ENCODE measurements at places on chromosomes 2 and 18.

- DNase-seq, result no peak
Observed at GRCh38 chr2:45953376-45954027, 302.0 kb downstream of the PRKCE start.

DNA sequence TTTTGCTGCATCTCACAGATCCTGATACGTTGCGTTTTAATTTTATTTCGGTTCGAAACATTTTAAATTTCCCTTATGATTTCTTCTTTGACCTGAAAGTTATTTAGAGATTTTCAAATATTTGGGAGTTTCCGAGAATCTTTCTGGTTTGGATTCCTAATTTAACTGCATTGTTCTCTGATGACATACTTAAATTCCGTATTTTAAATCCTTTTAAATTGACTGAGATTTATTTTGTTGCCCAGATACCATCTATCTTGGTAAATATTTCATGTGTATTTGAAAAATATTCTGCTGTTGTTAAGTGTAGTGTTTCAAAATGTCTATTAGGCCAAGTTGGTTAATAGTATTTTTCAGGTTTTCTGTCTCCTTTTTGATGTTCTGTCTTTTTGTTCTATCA is 37.7 kb downstream of the MROH2A start:
- DNase-seq, result no peak

GRCh38 chr2:222410534-222410933 is 13.8 kb upstream of the SGPP2 start:
- DNase-seq, result no peak

- no peak for DNase-seq
Observed at GRCh38 chr2:20171445-20171977, 53.4 kb downstream of the SDC1 start.

DNA sequence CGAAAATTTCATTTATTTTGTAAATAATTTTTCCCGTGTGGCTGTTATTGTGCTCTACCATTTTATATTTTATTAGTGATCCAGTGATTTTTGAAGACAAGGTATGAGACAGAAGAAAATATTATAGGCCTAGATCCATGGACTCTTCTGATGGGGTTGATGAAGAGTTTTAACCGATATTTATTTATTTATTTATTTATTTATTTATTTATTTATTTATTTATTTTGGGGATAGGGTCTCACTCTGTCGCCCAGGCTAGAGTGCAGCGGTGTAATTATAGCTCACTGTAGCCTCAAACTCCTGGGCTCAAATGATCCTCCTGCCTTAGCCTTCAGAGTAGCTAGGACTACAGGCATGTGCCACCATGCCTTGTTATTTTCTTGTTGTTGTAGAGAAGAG is 33.6 kb upstream of the RMND5A start:
- DNase-seq, result no peak

DNA sequence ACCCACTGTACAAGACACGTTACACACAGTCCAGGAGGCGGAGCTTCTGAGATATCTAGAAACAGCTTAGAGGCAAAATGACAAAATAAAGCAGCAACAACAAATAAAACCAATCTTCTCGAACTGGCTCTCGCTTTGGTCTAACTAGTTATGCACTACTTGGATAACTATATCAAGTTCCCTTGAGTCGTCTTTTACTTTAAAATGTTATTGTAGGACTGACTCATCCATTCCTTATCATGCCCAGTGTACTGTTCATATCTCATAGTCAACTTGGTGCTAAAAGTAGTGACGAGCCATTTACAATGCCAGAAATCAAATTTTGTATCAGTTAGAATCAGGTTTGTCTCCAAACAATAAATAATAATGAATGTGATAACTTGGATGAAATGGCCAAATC is 102.5 kb upstream of the SLC35G4 start:
- no peak for DNase-seq

DNA sequence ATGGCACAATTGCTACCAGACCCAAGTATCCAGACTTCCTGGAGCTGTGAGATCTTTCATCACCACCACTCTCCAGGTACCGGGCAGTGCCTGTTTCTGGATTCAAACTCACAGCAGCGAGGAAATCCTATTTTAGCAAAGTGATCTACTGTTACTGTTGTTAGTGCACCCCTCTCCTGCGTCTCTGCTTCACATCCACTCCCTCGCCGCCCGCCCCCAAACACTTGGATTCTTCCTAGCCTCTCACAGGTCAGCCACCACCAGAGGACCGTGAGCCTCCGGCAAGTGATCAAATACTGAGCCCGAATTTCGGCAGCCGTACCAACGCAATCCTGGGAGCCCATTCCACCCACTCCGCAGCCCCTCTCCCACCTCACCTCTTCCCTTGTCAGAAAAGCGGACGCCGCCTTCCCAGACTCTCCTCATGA is 519 bp downstream of the METTL4 start:
- DNase-seq, result peak; percentile 60

DNA sequence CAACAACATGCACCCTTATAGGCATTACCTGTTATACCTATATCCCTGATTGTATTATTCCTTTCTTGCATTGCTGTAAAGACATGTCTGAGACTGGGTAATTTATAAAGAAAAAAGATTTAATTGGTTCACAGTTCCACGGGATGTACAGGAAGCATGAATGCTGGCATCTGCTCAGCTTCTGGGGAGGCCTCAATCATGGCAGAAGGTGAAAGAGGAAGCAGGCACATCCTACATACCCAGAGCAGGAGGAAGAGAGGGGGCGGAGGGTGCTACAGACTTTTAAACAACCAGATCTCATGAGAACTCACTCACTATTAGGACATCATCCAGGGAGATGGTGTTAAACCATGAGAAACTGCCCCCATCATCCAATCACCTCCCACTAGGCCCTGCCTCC is 191.7 kb upstream of the SPHKAP start:
- no peak for DNase-seq

- DNase-seq, result no peak
Observed at GRCh38 chr2:142316049-142316448, 185.2 kb upstream of the LRP1B start.

GRCh38 chr18:48832938-48833700 is 117.6 kb downstream of the SMAD7 start:
- peak; percentile 20 for DNase-seq

GRCh38 chr2:24819442-24820174 is 26.4 kb downstream of the CENPO start:
- no peak for DNase-seq

GRCh38 chr2:230924092-230924469 is 961 bp downstream of the GPR55 start:
- no peak for DNase-seq

DNA sequence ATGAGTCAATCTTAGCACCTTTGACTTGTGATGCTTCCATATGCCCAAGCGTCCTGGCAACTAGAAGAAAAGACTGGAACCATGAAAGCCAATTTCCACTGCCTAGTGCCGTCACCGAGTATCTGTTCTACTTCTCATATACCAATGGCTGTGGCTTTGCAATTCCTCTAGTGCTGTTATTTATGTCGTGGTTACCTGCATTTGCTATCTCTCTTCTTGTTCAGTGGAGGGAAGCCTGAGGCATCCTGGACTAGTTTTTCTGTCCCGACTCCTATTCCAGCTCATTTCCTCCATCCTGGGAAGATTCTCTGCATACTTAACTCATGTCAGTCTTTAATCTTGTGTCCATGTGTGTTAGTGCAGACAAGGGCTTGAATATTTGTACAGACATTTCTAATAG is 117.9 kb downstream of the FEZ2 start:
- DNase-seq, result no peak

- DNase-seq, result no peak
Observed at GRCh38 chr2:151114874-151115273, 146.8 kb downstream of the RBM43 start.

DNA sequence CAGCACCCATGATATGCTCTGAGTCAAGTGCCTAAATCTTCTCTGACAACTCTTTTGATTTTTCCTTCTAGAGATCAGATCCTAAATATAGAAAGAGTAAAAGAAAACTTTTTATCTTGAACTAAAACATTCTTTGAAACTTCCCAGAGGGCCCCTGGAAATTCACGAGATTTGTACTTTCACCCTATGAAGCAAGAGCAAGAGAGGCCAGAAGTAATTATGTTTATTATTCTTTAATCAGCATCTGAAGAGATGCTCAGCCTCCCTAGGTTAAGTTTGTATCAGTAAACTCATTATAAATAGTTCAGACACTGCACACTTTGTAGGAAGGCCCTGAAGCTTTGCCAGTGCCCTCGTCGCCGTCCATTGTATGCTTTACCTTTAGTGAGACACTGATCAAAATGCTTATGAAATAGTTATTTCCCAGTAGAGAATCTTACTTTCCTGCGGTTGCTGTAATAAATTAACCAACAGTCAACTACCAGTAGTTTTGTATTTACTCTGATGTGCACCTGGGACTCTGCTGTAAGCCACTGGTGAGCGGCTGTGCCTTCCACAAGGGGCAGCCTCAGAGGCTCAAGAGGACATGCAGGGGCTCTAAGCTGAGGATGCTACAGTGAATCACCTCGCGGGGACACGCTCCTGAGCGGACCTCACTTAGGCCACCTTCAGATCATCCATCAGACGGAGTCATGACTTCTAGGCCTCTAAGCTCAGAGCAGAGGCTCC is 71.9 kb downstream of the BIN1 start:
- no peak for DNase-seq

- DNase-seq, result no peak
Observed at GRCh38 chr2:54546518-54546917, 90.4 kb downstream of the SPTBN1 start.

- DNase-seq, result no peak
Observed at GRCh38 chr18:27964811-27965210, 212.1 kb downstream of the CDH2 start.

GRCh38 chr2:200252265-200253067 is 54.0 kb upstream of the SPATS2L start:
- no peak for DNase-seq

DNA sequence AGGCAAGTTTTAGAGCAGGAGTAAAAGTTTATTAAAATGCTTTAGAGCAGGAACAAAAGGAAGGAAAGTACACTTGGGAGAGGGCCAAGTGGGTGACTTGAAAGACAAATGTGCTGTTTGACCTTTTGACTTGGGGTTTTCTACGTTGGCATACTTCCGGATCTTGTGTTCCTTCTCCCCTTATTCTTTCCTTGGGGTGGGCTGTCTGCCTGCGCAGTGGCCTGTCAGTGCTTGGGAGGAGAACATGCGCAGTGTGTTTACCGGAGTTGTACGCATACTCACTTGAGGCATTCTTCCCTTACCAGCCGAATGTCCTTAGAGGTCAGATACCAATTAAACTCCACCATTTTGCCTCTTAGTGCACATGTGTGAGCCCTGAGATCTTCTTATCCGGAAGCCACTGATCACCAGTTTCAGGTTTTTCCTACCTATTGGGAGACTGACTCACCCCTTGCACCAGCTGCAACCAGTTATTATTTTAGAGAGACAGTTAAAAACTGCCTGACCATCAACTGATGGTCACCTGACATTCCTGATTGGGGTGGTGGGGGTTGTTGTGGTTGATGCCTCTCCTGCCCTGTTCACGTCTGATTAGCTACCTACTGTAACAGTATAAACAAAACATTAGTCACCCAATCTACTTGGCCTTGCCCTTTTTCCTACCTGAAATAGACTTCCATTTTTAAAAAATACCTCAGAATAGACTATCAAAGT is 67.5 kb downstream of the NYAP2 start:
- no peak for DNase-seq

DNA sequence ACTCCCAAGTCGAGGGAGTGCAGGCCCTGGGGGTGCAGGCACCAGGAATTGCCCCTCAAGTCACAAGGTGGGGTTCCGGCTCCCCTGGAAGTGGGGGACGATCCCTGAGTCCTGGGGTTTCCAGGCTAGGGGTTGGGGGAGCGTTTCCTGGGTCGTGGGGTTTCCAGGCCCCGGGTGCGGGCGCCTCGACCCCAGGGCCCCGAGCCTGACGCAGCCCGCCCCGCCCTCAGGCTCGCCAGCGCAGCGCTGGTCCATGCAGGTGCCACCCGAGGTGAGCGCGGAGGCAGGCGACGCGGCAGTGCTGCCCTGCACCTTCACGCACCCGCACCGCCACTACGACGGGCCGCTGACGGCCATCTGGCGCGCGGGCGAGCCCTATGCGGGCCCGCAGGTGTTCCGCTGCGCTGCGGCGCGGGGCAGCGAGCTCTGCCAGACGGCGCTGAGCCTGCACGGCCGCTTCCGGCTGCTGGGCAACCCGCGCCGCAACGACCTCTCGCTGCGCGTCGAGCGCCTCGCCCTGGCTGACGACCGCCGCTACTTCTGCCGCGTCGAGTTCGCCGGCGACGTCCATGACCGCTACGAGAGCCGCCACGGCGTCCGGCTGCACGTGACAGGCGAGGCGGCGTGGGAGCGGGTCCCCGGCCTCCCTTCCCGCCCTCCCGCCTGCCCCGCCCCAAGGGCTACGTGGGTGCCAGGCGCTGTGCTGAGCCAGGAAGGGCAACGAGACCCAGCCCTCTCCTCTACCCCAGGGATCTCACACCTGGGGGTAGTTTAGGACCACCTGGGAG is 12.0 kb downstream of the SIGLEC15 start:
- no peak for DNase-seq

- no peak for DNase-seq
Observed at GRCh38 chr2:78985558-78985957, 39.9 kb upstream of the REG3G start.

- no peak for DNase-seq
Observed at GRCh38 chr2:190511104-190511503, 23.4 kb downstream of the NEMP2 start.

DNA sequence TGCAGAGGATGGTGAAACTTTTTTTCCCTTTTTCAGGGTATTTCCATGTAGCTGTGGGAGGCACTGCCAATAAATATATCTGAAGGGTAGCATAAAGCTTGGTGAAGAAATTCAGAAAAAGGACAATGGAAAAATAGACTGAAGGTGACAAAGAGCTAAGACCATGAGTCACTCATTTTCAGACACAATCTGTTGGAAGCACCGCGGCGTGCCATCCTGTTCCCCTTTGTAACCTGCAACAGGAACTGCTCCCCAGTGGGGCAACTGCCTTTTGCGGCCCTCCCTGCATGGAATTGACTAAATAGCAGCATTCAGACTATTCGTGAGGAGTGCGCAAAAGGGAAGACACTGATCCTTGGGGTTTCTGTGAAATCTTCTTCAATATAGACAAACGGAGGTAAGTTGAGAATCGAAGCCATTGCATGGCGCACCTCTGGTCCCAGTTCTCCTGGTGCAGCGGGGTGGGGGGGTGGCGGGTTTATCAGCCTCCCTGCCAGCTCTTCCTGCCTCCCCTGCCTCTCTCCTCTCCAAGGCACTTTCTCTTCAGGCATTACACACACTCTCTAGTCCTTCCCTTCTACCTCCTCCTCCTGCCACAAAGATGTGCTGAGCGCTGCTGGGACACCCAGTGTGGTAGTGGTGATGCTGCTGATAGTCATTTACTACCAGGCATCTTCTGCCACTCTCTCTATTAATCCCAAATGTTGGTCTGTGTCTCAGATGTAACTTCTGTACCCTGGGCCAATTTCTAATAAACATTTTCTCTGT is 126.2 kb upstream of the TMEM200C start:
- DNase-seq, result no peak
